ENCODE measurements at places on chromosomes 6 and 20.

- no peak for DNase-seq
Measured at GRCh38 chr6:152004036-152004566, 196.6 kb downstream of the ESR1 start.

- peak; percentile 51 for DNase-seq
Measured at GRCh38 chr20:32127347-32127746, 17.8 kb downstream of the TM9SF4 start.

DNA sequence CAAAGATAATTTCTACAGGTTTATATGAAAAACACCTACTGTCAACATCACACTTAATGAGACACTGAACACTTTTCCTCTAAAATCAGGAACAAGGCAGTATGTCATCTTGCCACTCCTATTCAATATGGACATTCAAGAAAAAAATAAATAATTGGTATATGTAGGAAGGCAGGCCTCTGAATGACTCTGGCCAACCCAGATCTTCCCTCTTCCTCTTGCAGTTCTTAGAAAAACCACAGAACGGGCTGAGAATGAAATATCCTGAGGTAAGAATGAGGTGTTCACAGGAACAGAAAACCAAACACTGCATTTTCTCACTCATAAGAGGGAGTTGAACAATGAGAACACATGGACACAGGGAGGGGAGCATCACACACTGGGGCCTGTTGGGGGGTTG lies 1207.2 kb upstream of the CITED2 start:
- no peak for DNase-seq

DNA sequence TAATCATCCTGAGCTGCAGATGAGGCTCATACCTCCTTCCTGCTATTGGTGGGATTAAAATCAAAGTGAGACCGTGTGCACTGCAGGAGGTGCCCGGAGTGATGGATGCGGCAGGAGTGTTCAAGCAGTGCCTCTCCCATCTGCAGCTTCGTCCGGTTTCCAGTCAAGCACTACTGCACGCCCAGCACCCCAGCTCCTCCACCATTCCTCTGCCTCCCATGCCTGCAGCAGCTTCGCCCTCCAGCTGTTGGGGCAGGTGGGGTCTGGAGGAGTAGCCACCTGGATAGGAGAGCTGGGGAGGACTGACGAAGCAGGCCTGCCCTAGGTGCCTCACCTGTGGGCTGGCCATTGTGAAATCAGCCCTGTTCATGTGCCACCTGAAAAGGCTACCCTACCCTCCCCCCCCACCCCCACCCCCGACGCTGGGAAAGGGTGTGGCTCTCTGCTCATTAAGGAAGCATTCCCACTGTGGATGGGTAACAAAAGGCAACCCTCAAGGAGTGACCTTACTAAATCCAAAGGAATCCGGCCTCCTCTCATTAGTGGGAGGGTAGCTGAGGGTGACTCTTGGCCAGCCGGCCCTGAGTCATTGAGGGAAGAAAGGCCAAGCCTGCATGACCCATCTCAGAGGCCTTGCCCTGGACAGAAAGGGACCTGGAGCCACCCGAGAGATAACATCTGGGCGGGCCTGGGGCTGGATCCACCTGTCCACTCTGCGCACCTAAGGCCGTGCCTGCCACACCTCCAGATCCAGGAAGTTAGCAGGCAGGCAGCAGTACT lies 115.9 kb upstream of the ARMC2 start:
- DNase-seq = peak; percentile 76

DNA sequence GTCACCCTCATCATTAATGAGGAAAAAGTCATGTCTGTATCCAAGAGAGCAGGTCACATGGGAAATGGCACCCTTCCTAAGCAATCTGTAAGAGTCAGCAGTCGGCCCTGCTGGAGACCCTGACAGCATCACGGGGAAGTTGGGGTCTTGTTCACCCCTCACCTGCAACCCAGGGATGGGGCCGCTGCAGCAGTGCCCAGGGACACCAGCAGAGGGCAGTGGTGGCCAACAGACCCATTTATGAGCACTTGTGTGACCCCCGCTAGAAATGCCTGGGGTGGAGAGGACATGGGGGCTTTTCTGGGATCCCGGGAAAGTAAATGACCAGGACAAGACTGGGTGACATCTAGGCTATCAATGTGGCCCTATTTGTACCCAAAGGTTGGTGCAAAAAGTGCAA lies 35.9 kb downstream of the ANKRD60 start:
- no peak for DNase-seq

DNA sequence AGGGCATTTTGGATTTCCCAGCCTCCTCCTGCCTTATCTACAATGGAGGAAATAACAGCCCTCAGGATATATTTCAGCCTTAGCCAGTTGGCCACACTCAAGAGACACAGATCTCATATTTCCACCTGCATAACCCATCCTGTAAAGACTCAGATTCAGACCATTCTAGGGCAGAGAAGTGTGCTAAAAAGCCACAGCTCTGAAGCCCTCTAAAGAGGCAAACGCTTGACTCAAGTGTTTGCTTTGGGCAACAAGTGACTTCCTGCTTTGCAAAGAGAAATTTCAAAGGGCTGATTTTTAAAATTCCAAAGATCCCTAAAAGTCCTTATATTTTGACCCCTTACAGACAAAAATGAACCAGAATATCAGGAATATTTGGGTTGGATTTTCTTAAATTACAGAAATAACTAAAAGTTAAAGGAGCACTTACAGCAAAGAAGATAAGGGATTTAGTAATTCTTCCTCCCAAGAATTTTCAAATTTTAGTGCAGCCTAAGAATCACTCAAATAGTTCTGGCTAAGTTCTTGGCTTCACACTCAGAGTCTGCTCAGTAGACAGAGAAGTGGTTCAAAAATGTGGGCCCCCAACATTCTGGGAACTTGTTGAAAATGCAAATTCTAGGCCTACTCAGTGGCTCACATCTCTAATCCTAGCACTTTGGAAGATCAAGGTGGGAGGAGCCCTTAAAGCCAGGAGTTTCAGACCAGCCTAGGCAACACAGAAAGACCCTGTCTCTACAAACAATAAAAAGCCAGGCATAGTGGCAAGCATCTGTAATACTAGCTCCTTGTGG lies 18.9 kb upstream of the ADGRF5 start:
- no peak for DNase-seq

DNA sequence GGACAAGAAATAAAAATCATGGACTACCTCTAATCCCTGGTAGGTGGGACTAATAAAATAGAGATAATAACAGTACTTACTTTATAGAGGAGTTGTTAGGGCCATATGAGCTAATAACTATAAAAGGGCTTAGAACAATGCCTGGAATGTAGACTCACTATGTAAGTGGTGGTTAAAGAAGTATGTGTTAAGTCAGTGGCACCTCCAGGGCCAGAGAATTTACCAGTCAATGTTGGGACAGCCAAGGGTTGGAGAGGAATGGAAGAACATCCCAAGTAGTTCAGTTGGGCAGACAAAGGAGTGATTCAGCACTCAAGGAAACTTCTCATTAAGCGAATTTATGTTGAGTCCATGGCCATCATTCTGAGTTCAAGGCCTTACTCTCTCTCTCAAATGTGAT lies 116.8 kb downstream of the OTOR start:
- DNase-seq = no peak

DNA sequence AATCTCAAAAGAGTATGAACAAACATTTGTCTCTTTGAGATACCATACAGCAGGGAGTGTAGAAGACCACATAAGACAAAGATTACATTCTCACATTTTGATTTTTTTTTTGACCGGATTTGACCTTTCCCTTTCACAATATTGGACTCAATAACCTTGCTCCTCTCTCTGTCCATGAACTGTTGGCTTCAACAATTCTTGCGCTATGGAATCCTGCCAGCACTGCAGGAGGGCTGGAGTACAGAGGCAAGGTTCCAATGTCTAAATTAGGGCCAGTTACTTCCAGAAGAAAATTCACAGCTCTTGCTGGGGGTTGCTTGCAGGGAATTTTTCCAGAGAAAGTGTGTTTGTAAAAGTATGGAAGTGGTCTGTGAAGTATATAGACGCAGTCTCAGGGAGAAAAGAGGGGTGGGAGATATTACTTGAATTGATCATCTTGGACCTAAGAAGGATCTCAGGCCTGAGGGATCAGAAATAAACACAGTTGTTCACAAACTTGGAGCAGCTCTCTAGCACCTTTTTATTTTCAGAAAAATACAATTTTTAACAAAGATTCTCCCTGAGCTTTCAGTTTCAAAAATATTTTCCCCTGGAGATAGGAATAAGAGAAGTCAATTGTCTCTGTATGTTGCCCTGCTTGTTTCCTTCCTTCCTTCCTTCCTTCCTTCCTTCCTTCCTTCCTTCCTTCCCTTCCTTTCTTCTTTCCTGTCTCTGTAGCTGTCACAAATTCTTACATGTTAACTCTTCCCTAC lies 765.9 kb downstream of the BCKDHB start:
- no peak for DNase-seq
